Hippocampal formation (tissue), 2 donors: ENCODE measurements at places on chromosomes 4 and X.

- DNase-seq, result no peak
These were observed 12.2 kb upstream of the TRPC5 start for GRCh38 chrX:112094729-112095128.

- DNase-seq, result no peak
These were observed 89.0 kb downstream of the FAM53A start for GRCh38 chr4:1594871-1595788.

- no peak for DNase-seq
These were observed 1109.2 kb downstream of the RAPGEF2 start for GRCh38 chr4:160212078-160212477.

DNA sequence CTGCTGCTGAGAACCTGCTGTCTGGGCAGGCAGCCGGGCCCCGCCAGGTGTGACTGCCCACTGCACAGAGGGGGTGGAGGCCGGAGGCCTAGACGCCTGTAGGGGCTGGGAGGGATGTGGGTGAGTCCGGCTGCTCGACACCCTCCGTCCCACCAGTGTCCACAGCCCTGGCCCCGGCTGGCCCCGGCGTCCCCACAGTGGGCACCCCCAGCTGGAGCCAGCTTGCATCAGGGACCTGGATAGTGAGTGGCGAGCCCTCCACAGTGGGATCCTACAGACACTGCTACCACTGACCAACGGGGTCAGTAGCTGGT lies 34.7 kb upstream of the SPON2 start:
- DNase-seq, result no peak

GRCh38 chr4:16168710-16169388 lies 57.4 kb downstream of the TAPT1 start:
- no peak for DNase-seq

DNA sequence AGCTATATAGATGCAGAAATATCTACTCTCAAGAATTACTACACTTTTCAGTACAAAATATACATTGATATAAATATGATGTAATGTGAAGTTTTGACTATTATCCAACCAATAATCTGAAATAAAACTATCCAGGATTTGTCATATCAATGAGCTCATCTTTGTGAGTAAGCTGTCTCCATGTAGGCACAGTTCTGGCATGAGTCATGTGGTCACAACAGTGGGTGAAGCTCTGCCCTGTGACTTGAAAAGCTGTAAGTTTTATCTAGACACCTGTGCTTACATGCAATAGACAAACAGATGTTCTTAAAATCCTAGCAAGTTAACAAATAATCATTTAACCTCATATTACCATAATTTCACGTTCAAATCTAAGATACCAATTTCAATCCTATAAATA lies 192.7 kb downstream of the GABRG1 start:
- DNase-seq, result no peak

DNA sequence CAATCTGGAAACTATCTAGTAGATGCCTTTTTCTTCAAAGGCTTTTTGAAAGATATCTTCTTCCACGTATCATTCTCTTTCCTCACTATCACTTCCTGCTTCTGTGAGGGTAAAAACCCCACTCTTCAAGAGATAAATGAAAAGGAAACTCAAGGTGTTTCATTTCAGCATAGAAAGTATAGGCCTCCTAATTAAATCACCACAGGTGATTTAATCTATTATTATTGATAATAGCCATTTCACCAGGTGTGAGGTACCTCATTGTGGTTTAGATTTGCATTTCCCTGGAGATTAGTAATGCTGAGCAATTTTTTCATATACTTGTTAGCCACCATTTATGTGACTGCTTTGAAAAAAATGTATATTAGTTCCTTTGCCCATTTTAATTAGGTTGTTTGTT lies 92.0 kb upstream of the EMCN start:
- no peak for DNase-seq

DNA sequence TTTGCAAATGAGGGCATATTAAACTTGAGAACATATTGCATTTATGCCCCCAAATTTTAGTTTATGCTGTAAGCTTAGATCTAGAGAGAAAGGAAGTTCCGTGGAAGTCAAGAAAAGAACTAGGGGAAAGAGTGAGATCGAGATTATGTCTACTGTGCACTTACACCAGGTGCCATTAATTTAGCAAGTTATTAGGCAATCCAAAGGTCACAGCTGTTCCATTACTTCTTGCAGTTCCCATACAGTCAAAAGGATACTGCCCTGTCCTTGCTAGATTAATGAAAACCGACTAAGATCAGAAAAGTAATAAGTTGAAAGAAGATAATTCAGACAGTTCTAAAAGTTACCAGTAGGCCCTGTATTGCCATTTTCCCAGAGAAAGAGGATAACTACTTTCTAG lies 49.3 kb upstream of the SLC7A11 start:
- no peak for DNase-seq
